Activated effector memory CD4-positive, alpha-beta T cell treated with anti-CD3 and anti-CD28 coated beads, Interleukin-2, amount 50 U/mL, for 16 hours (primary cell): ENCODE measurements at places on chromosomes 16 and 17.
A peak's percentile ranks its signal among the peaks of the same experiment; 100 is the strongest.

DNA sequence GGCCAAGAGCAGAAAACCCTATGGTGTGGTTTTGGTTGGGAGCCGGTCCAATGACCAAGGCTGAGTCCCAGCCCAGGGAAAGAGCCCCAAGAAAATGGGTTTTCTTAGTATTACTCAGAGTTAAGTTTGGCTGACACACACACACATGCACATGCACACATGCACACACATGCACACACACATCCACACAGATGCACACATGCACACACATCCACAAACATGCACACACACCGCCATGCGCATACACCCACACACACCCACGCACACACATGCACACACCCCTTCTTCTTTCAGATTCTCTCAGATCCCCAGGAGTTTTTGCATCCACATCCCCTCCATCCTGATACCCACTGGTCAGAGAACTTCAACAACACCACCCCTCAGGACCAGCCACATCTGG, 9.1 kb downstream of the ABCC12 start:
- no peak for DNase-seq

GRCh38 chr16:29926711-29927052, 656 bp upstream of the KCTD13 start:
- DNase-seq = no peak

- DNase-seq = no peak
Observed at GRCh38 chr16:78900044-78900811, 700.3 kb downstream of the MAF start.

- peak; percentile 43 for DNase-seq
Observed at GRCh38 chr17:79667746-79668145, 56.9 kb upstream of the RBFOX3 start.

- no peak for DNase-seq
Observed at GRCh38 chr17:44940768-44941167, 6.8 kb downstream of the KIF18B start.

DNA sequence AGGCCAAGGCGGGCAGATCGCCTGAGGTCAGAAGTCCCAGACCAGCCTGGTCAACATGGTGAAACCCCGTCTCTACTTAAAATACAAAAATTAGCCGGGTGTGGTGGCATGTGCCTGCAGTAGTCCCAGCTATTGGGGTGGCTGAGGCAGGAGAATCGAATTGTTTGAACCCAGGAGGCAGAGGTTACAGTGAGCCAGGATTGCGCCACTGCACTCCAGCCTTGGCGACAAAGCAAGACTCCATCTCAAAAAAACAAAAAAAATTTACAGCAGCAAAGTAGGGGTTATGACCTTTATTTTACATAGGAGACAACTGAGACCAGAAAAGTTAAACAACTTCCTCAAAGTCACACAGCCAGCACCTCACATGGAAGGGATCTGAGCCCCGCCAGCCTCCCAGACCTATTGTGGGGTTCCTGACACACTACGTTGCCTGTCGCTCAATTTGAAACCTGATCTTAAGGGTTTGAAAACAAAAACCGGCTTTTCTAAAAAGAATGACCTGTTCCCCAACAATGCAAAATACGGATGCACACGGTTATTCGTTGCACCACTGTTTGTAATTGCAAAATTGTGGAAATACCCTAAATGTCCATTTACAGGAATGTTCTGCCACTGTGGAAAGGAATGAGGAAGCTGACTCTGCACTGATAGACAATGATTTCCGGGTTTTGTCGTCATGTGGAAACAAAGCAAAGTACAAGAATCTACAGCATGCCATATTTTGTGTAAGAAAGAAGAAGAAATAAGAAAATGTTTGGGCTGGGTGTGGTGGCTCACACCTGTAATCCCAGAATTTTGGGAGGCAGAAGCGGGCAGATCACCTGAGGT, 77.2 kb downstream of the CNGB1 start:
- DNase-seq = no peak

GRCh38 chr16:21001262-21001661, 100.7 kb downstream of the LYRM1 start:
- DNase-seq = no peak

GRCh38 chr16:60608971-60609370, 1427.3 kb downstream of the CDH8 start:
- no peak for DNase-seq

DNA sequence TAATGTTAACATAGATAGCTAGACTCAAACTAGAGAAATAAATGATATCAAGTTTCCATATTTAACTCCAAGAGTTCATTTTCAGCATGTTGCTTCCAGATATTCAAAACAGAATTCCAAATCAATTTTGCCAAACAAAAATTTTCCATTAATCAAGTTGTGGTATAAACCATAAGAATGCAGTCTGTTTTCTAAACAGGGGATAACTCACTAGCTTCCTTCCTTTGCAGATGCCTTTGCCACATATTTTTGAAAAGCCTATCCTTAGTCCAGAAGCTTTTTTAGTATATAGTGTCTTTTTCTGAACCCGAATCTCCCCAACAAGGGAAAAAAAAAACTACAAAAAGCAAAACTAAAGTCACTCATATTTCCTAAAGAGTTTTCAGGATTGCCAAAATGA, 61.5 kb downstream of the HELZ start:
- DNase-seq = no peak

- no peak for DNase-seq
Observed at GRCh38 chr16:58046054-58046881, 20.7 kb downstream of the MMP15 start.
